ENCODE measurements at places on chromosomes 4 and X.

DNA sequence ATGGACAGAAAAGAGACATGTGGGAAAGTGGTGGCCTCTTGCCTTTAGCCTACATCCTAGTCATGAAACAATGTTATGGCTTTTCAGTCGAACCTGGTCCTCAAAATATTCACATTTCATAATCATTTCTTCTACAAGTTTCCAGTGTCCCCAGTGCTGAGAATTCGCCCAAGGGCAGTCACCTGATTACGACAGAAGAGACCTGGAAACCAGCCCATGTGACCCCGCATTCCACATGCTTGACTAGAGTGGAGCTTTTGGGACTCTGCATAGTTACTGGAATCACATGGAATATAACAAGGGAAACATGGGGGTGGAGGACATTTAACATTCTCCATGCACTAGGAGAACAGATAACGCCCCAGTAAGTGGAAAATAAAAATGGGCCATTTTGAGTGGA lies 100.1 kb downstream of the PPARGC1A start:
- peak; percentile 70 for DNase-seq

DNA sequence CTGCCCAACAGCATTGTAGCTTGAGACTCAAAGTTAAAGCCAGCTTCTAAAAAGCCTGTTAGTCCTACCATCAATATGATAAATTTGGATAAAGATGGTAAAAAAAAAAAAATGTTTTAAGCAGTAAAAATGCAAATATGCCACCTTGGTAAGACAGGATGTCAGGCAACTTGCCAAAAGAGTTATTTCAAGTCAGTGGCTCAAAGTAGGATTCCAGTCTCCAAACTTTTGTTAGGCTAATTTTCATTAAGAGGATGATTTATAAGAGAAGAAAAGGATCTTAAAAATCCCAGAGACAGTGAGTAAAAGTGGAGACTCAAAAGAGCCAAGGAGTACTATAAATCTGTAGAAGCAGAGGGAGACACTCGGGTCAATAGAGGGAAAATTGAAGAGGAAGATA lies 47.5 kb downstream of the GASK1B start:
- no peak for DNase-seq

GRCh38 chrX:49039598-49040375 lies 3.4 kb downstream of the TFE3 start:
- peak; percentile 97 for DNase-seq

DNA sequence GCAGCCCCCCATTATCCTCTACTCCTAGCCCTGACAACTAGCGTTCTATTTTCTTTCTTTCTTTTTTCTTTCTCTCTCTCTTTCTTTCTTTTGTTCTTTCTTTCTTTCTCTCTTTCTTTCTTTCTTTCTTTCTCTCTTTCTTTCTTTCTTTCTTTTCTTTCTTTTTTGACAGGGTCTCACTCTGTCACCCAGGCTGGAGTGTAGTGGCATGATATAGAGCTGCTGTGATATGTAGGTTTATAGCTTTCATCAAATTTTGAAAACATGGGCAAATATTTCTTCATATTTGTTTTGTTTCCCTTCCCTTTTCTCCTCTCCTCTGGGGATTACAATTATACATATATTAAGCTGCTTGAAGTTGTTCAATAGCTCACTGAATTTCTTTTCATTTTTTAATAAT lies 39.1 kb upstream of the LONRF3 start:
- DNase-seq, result no peak

DNA sequence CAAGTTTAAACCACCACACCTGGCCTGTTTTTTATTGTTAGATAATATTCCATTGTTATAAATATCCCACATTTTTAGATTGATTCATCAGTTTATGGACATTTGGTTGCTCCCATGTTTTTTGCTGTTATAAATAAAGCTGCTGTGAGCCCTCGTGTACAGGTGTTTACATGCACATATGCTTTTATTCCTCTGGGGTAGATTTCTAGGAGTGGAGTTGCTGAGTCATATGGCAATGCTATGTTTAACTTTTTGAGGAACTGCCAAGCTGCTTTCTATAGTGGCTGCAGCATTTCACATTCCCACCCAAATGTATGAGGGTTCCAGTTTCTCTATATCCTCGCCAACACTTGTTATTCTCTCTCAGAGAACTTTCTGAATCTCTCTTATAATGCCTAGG lies 90.5 kb downstream of the TBL1X start:
- peak; percentile 22 for DNase-seq

DNA sequence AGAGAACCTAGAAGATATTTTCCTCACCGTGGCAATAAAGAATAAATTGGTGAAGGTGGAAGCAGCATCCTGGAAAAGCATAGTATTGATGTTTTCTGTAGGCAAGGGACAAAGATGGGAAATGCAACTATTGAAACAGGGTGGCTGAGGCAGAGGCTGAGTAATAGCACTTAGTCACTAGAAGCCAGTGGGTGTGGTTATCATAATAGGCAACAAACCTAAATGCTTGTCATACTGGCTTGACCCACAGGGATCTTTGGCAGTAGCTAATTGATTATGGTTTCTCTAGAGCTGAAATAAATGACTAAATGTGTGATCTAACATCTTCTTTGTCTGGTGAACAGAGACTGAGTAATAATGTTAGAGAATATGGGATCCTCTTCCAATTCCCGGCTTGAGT lies 353.6 kb upstream of the RPS6KA3 start:
- peak; percentile 76 for DNase-seq

DNA sequence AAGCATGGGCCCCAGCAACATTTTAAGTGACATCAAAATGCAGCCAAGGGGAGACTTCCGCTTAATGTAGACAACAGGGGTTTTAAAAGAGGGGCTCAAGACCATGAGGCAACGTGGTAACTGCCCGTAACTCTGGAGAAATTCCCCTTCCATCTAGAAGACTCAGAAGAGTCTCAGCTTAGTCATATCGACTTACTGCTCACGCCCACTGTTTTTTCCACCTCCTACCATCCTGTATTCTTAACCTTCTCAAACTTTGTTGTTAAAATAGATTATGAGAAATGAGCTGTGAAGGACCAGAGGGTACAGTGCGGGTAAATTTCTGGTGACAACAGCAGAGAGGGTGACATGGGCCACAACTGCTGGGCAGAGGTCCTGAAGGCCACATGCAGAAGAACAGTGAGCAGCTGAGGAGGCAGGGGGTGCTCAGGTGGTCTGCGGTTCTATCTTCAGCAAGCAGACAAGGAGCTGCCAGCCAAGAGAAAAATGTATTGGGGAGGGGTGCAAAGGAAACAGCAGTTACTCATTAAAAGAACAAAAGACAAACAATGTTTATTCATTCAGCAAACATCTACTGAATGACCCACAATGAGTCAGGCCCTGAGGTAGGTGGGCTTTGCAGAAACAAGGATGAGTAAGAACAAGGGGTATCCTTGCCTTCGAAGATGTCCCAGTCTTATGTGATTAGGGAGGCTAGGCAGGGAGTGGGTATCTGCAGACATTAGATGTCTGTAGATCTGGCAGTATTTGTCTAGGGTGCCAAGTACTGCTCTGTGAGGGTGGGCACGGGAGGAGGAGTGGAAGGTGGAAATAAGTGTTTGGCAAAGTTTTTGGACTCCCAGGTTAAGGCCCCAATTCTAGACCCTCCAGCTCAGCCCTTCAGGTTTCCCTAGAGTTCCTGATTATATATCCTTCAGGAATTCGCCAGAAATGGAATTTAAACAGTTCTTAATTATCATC lies 175.3 kb downstream of the TSPAN5 start:
- peak; percentile 48 for DNase-seq

DNA sequence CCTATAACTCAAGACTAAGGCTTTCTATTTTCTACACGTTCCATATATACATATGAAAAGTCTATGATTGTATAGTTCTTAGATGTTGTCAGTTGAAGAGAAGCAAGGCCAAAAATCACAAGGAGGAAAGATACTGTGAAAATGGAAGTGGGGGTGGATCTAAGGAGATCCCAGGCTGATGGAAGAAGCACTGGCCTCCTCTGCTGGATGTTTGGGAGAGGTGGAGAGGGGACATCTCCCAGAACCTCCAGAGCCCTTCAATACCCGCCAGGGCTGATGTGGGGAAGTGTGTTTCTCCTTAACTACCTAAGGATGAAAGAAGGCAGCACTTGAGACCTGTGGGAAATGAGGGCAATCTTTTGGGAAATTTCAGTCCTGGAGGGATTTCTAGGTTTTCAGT lies 67.4 kb downstream of the RASGEF1B start:
- peak; percentile 6 for DNase-seq

GRCh38 chr4:81796790-81797528 lies 325.3 kb upstream of the RASGEF1B start:
- DNase-seq, result no peak

DNA sequence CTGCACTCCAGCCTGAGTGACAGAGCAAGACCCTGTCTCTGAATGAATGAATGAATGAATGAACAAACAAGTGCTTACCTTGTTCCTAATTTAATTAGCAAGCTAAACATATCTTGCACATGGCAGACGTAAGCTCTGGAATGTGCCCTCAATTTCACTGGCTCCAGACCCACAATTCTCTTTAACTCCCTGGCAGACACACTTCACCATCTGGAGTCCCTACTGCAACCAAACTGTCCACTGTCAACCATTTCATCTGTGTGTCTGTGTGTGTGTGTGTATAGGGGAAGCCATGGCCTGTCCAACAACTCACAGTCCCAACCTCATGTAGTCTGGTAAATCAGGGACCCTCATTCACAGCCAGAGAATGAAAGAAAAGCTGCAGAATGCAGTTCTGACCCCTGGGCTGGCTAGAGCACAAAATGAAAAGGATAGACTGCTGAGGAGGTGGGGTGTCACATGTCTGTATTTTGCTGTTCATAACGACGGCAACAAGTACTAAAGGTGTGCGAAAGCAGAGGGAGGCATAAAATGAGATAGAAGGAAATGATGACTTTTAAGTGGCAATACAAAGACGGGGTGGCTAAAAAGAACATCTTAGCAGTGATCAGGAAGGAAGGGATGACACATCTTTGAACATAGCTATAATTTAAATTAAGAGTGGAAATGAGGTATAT lies 114.1 kb downstream of the TSPAN5 start:
- no peak for DNase-seq

DNA sequence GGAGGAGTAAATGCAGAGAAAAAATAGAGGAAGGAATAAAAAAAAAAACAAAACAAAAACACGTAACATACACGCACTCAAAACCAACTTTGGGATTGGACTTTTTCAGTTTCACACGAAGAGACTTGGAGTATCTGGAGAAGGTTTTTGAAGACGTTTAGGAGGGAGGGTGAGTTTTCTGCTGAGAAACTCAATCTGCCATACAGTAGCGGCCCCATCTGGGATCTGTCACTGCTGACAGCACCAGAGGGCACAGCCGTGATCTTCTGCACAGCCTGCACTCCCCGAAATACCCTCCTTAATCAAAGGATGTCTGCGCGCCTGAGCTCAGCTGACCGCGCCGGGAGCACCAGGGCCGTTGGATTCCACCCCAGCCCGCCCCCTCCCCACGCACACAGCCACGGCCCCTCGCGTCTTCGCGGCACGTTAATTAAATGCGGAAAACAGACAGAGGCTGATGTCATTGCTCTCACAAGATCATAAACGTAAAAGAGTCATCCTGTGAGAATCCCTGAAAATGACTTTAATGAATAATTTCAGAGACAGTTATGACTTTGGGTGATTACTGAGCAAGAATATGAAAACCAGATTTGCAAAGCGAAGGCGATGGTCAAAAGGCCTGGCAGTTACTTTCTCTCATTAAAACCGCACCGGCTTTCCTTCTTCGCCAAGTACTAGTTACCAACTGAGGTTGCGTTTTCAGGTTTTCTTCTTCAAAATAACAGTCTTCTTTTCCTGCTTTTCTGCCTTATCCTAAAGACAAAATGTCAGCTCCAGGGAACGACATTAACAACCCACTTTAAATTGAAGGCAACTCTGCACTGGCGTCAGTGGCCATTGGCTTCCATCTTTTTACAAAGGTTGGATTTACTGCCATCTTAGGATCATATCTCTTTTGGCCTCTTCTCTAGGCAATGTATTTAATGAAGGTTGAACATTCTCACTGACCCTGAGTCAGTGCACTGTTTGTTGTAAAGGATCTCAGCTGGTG lies 10.6 kb downstream of the HAND2 start:
- no peak for DNase-seq

DNA sequence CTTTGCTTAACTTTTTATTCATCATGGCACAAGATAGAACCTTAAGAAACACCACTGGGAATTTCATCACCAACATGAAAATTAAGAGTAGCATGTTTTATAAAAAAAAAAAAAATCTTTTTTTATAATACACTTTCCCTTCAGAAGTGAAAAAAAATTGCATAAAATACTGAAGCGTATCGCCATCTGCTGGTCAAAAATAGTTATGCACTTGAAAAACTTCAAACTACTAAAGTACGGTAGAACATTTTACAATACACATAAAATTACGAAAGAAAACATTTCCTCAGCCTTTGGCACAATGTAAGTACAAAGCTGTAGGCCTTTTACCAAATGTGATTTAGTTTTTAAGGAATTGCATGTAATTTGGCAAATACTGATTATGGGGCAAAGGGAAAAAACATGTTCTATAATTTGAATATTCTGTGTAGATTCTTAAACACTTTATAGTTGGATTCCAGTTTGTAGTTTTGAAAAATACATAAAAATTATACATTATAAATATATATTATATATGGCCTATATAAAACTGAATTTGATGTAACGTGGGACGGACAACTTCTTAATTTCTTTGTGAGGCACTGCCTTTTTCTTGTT lies 26.5 kb downstream of the HCCS start:
- peak; percentile 28 for DNase-seq

DNA sequence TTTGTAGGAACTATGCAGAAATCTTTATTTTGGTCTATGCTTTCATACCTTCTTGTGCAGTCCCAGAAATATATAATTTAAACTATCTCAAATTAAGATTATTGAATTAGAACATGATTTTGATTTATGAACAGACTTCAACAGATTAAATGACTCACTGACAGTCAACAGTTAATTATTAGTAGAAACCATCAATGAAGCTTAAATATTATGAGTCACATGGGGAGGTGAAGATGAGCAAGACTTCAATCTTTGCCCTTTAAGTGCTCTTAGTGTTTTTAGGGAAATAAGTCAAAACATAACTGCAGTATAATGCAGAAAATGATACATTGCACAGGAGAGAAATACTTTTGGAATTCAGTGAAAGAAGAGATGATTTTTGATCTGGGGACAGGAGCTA lies 81.5 kb upstream of the BMP3 start:
- no peak for DNase-seq

DNA sequence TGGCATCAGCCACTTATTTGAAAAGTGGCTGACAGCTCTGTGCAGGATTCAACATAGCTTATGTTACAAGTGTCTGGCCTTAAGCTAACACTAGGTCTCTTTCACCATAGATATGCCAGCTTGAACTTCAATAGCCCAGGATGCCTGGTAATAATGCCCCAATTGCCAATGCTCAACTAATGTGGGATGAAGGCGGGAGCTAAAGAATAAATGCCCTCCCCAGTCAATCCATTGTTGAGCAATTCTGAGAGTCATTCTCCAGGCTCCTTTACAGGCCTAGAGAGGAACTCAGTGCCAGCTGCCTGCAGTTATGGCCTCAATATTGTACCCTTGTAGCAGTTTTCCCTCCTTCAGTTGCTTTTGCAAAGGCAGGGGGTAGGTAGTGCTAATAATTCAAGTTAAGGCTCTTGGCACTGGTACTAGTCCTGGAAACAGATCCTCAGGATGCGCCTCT lies 460.2 kb downstream of the GABRG1 start:
- DNase-seq, result no peak

GRCh38 chr4:23171976-23172375 lies 479.2 kb downstream of the GBA3 start:
- DNase-seq, result peak; percentile 69
